Activated CD4-positive, CD25-positive, alpha-beta regulatory T cell treated with anti-CD3 and anti-CD28 coated beads, Interleukin-2, amount 50 U/mL, for 72 hours (primary cell): ENCODE measurements at places on chromosomes 7 and 10.

GRCh38 chr10:122115874-122116273 is 126.9 kb downstream of the TACC2 start:
- no peak for DNase-seq

GRCh38 chr10:33919244-33919643 is 584.8 kb upstream of the NRP1 start:
- no peak for DNase-seq

DNA sequence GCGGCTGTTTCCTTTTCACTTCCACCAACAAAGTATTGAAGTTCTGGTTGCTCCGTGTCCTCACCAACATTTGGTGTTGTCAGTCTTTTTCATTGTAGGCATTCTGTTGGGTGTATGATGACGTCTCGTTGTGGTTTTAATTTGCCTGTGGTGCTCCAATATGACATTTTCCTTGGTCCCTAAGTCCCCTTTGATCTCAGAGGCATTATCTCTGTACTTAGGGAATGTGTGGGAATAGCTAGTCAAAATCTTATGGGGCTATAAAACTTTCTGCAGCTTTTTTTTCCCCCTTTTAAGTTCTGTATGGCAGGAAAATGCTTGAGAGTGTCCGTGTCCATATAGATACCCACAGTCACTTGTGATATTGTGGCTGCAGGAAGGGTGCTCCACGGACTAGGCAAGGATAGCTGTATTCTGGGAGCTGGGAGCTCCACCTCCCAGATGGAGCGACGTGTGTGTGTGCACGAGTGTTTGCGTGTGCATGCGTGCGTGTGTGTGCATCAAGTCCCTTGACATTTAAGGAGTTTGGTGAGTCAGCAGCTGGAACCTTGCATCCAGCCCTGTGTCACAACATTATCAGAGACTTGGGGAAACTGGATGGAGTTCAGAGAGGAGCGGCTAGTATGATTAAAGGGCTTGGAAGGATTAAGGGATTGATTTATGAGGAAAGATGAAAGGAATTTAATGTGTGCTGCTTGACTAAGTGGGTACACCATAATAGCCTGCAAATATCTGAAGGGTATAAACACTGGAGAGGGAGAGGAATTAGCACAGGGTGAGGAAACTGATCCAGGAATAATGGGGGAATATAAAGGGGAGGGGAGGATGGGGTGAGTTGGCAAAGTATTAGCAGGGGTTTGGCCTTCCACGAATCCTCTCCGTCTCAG is 66.8 kb downstream of the LRMDA start:
- no peak for DNase-seq

DNA sequence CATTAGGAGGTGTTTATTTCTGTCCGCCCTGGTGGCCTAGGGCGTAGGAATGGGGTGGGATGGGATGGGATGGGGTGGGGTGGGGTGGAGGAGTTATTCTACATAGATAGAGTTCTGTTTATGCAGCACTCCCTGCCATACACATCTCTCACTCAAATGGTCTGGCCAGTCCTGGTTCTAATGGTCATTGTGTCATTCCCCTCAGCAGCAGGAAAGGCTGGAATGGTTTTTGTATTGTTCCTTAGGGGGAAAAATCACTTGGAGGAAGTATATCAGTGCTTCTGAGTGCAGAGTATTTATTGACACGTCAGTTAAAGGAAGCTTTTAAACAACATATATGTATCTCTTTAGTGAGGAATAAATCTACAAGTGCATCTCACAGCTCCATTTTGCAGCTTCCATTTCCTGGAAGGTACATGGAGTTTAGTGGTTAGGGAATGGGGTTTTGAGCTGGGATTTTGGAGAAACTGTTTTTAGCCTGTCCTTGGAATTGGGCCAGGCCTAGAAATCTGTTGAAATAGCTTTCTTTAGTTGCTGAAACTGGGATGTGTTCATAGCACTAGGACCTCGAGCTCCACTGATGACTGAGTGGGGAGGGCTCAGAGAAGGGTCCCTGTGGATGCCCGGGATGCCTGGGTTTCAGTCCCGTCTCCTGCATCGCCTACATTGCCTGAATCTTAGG is 8.3 kb downstream of the TSPAN14 start:
- no peak for DNase-seq

GRCh38 chr10:4281190-4281825 is 496.3 kb upstream of the KLF6 start:
- no peak for DNase-seq

DNA sequence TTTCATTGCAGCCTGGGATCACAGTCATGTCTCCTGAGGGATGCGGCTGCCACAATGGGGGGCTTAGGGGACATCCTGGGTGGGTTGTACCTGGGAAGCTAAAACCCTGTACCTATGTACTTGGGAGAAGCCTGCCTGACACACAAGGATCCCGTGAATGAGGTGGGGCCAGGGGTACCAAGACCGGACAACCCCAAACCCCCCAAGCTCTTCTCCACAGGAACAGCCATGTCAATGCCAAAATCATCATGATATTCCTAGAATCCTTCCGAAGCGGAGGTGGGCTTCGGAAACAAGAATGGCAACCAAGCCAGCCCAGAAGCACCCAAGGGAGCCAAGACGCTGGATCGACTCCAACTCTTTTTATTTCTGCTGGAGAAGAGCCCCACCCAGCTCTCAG is 260.3 kb upstream of the TCERG1L start:
- no peak for DNase-seq

GRCh38 chr7:114310345-114311110 is 104.1 kb upstream of the FOXP2 start:
- DNase-seq, result no peak

DNA sequence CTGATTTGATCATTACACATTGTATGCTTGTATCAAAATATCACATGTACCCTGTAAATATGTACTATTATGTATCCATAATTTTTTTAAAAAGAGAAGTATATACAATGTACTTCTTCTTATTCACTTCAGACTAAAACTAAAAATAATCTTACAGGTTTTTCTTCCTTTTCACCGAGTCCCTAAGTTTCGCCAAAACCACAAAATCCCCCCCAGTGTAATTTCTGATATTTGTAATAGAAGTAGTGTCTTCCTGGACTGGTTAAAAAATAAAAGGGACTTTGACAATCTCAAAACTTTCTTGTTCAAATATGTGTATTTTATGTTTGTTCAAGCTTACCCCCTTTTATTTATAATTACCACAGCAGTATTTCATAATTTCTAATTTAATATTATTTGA is 23.9 kb downstream of the EPC1 start:
- DNase-seq, result no peak

DNA sequence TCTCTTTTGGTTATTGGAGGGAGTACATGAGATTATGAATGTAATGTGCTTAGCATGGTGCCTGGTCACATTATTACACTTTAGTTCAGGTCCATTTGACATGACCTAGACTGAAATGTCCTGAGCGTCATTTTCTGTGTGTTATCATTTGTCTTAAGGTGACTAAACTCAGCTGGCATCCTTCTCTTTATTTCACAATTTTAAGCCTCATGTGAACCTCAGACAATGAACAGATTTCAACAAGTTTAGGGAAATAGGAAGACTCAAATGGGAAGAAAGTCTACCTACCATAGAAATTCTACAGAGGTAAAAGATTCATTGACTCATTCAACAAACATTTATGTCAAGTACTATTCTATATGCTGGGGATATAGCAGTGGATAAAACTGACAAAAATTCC is 70.2 kb upstream of the EXOC6 start:
- DNase-seq, result no peak

- no peak for DNase-seq
These were observed 33.3 kb upstream of the SUN1 start for GRCh38 chr7:798921-799470.

DNA sequence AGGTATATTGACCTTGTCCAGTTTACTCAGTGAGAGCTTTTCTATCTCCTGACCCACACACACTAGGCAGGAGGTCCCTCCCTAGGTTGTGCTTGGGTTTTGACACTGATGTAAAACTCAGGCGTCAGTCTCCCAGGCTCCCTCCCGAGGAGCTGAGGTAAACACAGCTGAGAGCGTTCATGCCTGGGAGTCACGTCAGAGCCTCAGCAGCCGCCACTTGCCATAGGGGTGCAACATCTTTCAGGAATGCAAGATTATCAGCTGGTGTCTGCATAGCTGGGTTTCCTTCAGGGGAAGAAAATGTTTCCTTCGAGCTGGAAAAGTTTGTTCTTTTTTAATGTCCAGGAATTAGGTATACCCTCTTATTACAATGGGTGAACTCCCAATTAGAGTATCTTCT is 70.6 kb downstream of the FGFR2 start:
- no peak for DNase-seq

GRCh38 chr7:115387137-115387536 is 465.2 kb downstream of the MDFIC start:
- no peak for DNase-seq

GRCh38 chr7:1611708-1612241 is 41.9 kb upstream of the PSMG3 start:
- DNase-seq, result no peak

DNA sequence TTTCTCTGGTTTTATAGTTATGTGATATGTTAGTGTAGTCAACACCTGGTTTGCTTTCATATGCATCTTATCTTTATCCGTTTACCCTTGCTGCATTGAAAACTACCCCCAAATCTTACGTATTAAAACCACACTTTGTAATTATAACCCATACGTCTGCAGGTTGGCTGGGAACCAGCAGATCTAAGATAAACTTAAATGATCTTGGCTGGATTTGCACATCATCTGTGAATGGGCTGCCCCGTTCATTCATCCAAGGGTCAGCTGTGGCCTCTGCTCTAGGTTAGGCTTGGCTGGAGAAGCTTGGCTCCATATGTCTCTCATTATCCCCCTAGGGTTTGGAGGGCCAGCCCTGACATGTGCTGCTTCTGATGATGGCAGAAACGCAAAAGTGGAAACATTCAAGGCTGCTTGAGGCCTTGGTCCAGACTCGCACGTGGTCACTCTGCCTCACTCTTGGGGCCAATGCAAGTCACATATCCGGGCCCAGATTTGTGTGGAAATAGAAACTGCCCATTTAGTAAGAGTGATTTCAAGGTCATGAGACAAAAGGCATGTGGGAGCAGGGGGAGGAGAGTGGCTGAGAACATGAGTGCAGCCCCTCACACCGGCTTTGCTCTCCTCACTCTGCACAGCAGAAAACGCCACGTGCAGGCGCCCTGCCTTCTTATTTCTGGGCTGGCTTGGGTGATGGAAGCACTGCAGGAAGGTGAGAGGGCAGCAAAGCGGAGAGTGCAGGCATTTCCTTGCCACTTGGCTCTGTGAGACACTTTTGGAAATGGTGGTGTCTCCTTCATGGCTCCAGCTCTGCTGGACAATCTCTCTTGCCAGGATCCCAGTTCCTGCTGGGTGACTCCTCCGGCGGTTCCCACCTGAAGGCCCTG is 553.8 kb downstream of the GLRX3 start:
- no peak for DNase-seq

- DNase-seq, result no peak
These were observed 242.8 kb downstream of the KLF6 start for GRCh38 chr10:3542185-3542611.

- DNase-seq, result peak; percentile 71
These were observed 822 bp downstream of the ZNF800 start for GRCh38 chr7:127391591-127392181.

GRCh38 chr7:2018569-2019460 is 213.9 kb downstream of the MAD1L1 start:
- no peak for DNase-seq

GRCh38 chr10:65675236-65675635 is 1250.6 kb upstream of the LRRTM3 start:
- no peak for DNase-seq

- no peak for DNase-seq
These were observed 10.9 kb downstream of the OPTN start for GRCh38 chr10:13110908-13111307.

GRCh38 chr7:101557978-101558741 is 70.9 kb downstream of the MYL10 start:
- DNase-seq, result no peak

DNA sequence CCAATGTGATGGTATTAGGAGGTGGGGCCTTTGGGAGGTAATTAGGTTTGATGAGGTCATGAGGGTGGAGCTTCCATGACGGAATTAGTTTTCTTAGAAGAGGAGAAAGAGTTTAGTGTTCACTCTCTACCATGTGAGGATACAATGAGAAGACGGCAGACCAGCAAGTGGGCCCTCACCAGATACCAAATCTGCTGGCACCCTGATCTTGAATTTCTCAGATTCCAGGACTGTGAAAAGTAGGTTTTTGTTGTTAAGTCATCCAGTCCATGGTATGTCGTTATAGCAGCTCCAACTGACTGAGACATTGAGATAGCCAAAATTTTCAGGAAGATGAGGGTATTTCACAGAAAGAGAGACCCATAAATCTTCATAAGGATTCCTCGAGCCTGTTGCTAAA is 3.6 kb upstream of the TMEM196 start:
- DNase-seq, result no peak

GRCh38 chr7:30322271-30323005 is 38.0 kb downstream of the ZNRF2 start:
- DNase-seq, result no peak

DNA sequence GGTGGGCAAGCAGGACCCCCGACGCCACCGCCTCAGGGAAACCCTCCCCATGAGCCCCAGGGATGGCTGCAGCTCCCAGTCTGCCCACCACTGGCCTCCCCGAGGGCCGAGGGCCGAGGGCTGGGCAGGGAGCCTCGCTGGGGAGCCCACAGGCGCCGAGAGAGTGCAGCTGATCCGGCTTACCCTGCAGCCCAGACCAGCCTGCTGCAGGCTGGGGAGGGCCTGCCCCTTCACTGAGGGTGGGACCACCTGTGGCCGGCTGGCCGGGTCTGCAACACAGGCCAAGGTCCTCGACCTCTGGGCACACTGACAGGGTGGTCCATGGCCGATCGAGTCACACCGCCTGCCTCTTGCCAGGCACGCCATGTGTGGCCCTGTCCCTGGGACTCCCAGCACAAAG is 27.3 kb upstream of the ADGRA1 start:
- no peak for DNase-seq

DNA sequence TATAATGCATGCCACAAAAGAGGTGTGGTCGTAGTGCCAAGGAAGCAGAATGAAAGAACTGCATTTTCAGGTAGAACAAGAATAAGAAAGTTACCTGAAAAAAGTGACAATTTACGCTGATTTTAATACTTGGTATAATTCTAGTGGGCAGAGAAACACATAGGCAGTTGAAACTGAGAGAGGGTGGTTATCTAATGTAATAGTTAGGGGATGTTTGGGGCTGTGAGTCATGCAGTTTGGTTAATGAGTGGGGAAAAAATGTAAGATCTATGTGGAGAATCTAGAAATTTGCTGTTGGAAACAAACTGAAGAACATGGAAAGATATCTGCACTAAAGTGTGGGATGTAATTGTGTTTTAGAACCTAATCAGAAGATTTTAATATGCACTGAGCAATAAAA is 33.7 kb downstream of the ZNF37A start:
- no peak for DNase-seq

- DNase-seq, result no peak
These were observed 98.1 kb downstream of the GPR37 start for GRCh38 chr7:124667312-124668153.

GRCh38 chr10:104240078-104240477 is 7.9 kb upstream of the CFAP43 start:
- DNase-seq, result no peak

DNA sequence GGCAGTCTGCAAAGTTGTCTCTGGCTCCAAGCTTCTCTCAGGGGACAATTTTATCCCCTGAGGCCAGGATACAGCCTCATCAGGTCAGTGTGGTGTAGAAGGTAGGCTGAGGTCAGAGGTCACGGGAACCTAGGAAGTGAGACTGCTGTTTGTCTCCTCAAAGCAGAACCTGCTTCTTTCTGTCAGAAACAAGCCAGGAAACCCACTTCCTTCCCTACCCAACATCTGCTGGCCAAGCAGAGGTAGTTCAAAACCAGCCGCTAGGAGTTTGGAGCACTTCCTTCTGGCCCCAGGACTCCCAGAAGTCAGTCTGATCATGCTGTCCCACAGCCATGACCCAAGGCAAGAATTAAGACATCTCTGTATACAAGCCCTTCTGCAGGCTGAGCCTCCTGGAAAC is 12.2 kb downstream of the CLRN3 start:
- no peak for DNase-seq

- no peak for DNase-seq
These were observed 6.4 kb upstream of the HKDC1 start for GRCh38 chr10:69213591-69214311.
